Activated CD4-positive, alpha-beta T cell treated with anti-CD3 and anti-CD28 coated beads, Interleukin-2, amount 10 ng/mL, durations not matched to agents 7 days and 5 days (primary cell): ENCODE measurements at places on chromosomes 7 and 10. TPM values are rescaled to one million over a fixed set of nuclear protein-coding genes. Genes with fewer than 3 reads are reported as not detected.
A peak's percentile ranks its signal among the peaks of the same experiment; 100 is the strongest.

DNA sequence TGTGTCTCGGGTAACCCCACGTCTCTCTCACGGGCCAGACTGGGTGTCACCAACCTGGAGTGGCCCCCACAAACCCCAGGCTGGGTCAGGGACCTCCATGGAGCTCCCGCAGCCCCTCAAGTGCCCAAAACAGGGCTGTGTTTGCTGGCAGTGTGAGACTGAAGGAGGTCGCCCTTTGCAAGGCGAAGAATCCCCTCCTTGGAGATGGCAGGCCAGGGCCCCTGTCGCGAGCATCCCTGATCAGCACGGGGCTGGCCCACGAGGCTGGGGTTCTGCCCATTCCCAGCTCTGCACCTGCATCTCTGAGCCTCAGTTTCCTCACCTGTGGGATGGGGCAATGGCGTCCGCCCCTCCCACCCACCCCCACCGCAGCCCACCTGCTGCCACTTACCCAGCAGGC is 62.4 kb downstream of the SLC29A4 start:
- peaks cover 3% of the 10 kb centered on the region for H3K4me1 ChIP-seq
- H3K36me3 ChIP-seq, result peaks cover 61% of the 10 kb centered on the region
- H3K27me3 ChIP-seq, result no peaks in the 10 kb centered on the region
- no peak for DNase-seq

PON1 gene
- total RNA-seq, result not detected

OR9A2 gene
- not detected for total RNA-seq

- H3K4me1 ChIP-seq, result peaks cover 14% of the 10 kb centered on the region
- H3K36me3 ChIP-seq, result peaks cover 5% of the 10 kb centered on the region
- H3K4me3 ChIP-seq, result no peak overlapping the region
Observed at GRCh38 chr10:70137135-70137534, 4.5 kb upstream of the AIFM2 start.

DNA sequence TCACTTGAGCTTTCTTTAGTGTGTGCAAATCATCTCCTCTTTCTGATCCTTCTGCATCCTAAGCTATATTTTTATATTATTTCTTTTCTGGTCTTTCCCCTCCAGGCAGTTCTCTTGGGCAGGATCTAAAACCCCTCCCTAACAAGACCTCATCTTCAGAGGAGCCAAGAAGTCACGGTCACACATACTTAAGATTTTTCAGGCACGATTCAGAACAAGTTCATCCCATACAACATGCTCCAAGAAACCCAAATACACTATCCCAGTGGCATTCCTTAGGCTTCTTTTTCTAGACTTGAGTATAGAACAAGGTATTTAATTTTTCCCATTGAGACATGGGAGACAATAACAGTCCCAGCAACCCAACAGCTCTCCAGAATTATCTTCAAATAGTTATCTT is 1251.5 kb downstream of the DNAJB9 start:
- H3K36me3 ChIP-seq, result no peaks in the 10 kb centered on the region
- H3K27ac ChIP-seq, result no peak overlapping the region
- H3K4me1 ChIP-seq, result no peaks in the 10 kb centered on the region
- no peaks in the 10 kb centered on the region for H3K27me3 ChIP-seq
- no peak overlapping the region for H3K4me3 ChIP-seq

MEPCE gene
- total RNA-seq, result 50.5 TPM

PIP gene
- not detected for total RNA-seq

DNA sequence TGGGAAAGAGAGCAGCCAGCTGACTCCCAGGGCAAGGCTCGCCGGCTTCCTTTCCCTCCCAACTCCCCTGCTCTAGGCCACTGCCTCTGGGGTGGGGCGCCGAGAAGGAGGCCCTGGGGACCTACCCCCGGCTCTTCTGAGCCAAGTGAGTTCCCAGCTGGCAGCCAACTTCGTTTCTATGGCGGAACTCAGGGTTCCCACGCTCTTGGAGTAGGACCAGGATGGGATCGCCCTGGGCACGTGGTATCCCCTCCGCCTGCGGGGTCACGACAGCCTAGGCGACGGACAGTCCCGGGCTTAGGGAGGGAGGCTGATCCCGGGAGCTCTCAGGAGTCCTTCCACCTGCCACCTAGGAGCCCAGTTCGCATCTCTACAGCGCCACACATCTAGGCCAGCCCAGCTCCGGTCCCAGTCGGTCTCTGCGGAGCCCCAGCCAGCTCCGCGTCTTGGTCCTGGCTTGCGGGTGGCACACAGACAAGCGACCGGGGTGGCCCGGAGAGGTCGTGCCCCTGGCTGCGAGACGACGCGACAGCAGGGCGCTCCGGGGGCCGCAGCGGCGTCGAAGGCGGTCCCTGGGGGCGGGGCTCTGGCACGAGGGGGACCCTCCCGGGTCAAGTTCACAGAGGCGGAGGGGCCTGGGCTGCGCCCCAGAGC is 20.5 kb upstream of the GATA3 start:
- H3K27ac ChIP-seq, result no peak overlapping the region
- H3K27me3 ChIP-seq, result peaks cover 56% of the 10 kb centered on the region
- no peaks in the 10 kb centered on the region for H3K36me3 ChIP-seq
- peaks cover 22% of the 10 kb centered on the region for H3K4me1 ChIP-seq

CLIP2 gene
- 0.72 TPM for total RNA-seq

DNA sequence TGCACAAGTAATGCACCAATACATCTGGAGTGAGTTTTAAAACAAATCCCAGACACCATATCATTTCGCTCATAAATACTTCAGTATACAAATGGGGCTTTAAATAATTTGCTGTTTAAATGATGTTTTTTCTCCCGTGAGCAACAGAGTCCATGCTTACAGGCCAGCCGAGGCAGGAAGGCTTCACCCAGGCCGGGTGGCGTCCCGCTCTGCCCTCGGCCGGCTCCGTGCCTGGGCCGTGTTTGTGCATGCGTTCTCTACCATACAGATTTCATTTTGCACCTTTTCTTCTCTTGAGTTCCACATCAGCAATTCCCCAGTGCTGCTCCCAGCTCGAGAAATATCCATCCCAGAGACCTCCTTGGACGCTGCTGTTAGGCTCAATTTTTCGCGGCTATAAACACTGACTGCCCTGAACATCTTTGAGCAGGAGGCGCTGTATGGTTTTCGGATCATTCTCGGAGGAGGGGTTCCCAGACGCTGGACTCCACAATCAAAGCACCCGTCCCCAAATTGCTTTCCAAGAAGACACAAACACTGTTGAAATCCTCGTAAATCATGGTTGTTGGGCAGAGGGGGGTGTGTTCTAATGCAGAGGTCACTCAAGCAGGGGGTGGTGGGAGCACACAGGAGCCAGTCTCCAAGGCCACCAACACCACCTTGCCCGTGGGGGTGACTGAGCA is 91.6 kb downstream of the MICALL2 start:
- H3K4me3 ChIP-seq, result no peak overlapping the region
- H3K27ac ChIP-seq, result no peak overlapping the region
- no peak for DNase-seq
- H3K27me3 ChIP-seq, result peaks cover 16% of the 10 kb centered on the region
- H3K4me1 ChIP-seq, result no peaks in the 10 kb centered on the region
- no peaks in the 10 kb centered on the region for H3K36me3 ChIP-seq

HECW1 gene
- not detected for total RNA-seq

DNA sequence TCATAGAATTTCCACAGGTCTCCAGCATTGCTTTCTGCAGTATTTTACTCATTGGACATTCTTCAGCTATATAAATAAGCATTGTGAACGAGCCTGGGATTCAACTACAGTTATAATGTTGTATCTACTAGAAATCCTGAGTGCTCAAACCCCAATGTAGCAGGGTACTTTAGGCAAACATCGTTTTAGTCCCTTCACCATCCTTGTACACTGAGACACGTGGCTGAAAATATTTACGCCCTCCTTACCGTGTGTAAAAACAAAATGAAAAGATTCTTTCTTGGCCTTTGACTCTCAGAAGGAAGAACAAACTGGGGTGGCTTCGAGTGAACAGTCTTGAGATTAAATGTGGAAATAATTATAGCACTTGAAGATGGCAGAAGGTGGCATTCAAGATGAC is 25.2 kb downstream of the CDK6 start:
- no peak for DNase-seq
- no peak overlapping the region for H3K4me3 ChIP-seq
- H3K27ac ChIP-seq, result no peak overlapping the region
- H3K27me3 ChIP-seq, result no peaks in the 10 kb centered on the region
- peaks cover 52% of the 10 kb centered on the region for H3K36me3 ChIP-seq
- peaks cover 79% of the 10 kb centered on the region for H3K4me1 ChIP-seq

GRCh38 chr7:101180130-101180755 is at the start of gene NAT16:
NAT16 (minus strand) TSS chr7:101180293; CDS start chr7:101174807, 5,486 bp downstream.
- H3K36me3 ChIP-seq, result no peaks in the 10 kb centered on the region
- no peak for DNase-seq
- no peak within 1 kb of the TSS for H3K4me3 ChIP-seq

- no peaks in the 10 kb centered on the region for H3K27me3 ChIP-seq
- no peak overlapping the region for H3K27ac ChIP-seq
- no peaks in the 10 kb centered on the region for H3K4me1 ChIP-seq
- H3K36me3 ChIP-seq, result no peaks in the 10 kb centered on the region
Observed at GRCh38 chr7:152480664-152481063, 44.9 kb upstream of the KMT2C start.

DNA sequence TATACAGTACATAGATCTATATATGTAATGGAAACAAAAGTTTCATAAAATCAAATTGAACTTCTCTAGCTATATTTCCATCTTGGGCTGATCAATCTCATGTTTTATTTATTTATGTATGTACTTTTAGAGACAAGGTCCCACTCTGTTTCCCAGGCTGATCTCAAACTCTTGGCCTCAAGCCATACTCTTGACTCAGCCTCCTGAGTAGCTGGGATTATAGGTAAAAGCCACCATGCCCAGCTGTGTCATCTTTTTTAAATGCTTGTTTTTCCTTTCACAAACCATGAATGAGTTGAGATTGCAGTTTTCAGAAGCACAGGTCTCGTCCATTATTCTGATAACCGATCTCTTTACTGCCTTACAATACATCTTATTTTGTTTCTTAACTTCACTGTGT is 400.9 kb downstream of the KCNMA1 start:
- H3K4me3 ChIP-seq, result no peak overlapping the region
- DNase-seq, result no peak
- no peaks in the 10 kb centered on the region for H3K36me3 ChIP-seq
- no peaks in the 10 kb centered on the region for H3K27me3 ChIP-seq
- no peak overlapping the region for H3K27ac ChIP-seq
- no peaks in the 10 kb centered on the region for H3K4me1 ChIP-seq

LIPF gene
- not detected for total RNA-seq

ADCK2 gene
- total RNA-seq, result 25.8 TPM

DNA sequence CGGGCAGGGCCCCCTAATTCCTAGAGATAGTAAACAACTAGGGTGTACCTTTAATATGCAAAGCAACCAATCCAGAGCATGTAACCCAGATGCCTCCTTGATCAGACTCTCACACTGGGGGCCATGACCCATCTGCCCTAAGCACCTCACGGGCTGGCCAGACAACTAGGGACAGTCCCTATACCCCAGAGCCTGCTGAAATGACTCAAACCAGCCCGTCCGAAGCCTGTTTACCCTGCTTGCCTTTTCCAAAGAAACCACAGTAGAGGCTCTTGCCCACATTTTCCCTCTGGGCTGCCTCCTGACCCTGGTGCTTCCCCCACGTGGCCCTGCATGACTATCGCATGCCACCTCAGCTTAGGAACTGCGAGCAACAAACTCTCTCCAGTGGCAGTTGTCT is 46.2 kb downstream of the RGS10 start:
- H3K4me3 ChIP-seq, result no peak overlapping the region
- peaks cover 40% of the 10 kb centered on the region for H3K36me3 ChIP-seq
- peak; percentile 39 for DNase-seq
- H3K27me3 ChIP-seq, result no peaks in the 10 kb centered on the region

DNA sequence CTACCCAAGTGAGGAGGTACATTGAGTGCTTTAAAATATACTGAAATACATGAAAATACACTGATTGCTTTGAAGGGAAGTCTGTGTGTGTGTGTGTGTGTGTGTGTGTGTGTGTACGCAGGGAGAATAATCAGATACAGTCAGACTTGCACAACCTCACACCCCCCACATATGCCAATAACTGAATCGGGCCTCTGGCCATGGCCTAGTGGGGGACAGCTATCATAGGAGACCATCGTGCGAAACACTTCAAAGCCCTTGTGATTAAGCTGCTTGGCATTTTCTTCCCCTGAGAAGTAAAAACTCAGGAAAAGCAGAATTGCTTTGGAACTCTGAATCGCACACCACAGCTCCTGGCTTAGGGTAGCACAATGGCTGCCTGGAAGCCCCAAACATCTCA is 135.1 kb downstream of the C10orf105 start:
- no peaks in the 10 kb centered on the region for H3K27me3 ChIP-seq
- H3K36me3 ChIP-seq, result no peaks in the 10 kb centered on the region
- H3K4me1 ChIP-seq, result no peaks in the 10 kb centered on the region
- no peak overlapping the region for H3K27ac ChIP-seq
- no peak for DNase-seq

BPGM gene
- 15.5 TPM for total RNA-seq

- H3K36me3 ChIP-seq, result no peaks in the 10 kb centered on the region
- peaks cover 18% of the 10 kb centered on the region for H3K4me1 ChIP-seq
- no peak for DNase-seq
- no peak overlapping the region for H3K4me3 ChIP-seq
- peaks cover 8% of the 10 kb centered on the region for H3K27me3 ChIP-seq
Observed at GRCh38 chr10:118110750-118111149, 64.0 kb upstream of the RAB11FIP2 start.

GRCh38 chr10:20975236-20975635 is 78.1 kb upstream of the NEBL start:
- no peaks in the 10 kb centered on the region for H3K36me3 ChIP-seq
- DNase-seq, result no peak
- H3K27me3 ChIP-seq, result no peaks in the 10 kb centered on the region

DNA sequence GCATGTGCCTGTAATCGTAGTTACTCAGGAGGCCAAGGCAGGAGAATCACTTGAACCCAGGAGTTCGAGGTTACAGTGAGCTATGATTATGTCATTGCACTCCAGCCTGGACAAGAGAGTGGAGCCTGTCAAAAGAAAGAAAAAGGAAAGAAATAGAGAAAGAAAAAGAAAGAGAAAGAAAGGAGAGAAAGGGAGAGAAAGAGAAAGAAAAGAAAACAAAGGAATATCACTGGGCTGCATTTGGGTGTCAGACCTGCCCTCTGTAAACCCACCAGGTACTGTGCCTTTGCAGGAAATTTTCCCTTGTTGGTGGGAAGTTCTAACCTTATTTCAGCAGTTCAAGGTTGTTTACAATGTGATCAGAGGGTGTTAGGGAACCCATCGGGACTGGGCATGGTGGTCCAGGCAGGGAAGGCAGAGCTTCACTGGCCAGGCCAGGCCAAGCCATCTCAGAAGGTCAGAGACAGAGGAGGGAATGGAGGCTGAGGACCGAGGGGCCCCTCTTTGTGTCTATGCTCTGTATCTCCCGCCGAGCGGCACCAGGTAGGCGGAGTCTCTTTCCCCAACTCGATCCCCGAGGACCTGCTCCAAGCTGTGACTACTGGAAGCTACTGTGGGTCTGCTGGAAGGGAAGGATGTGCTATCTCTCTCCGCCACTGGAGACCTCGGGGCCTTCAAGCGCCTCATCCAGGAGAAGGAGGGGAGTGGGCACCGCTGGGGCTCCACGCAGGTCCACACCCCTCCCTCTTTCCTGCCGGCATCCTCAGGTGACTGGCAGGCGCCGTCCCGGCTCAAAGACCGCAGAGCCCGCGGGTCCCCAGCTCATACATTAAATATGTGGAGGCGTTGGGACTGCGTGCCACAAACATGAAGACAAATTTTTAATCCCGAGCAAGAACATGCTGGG is 15.2 kb upstream of the KAZALD1 start:
- no peak for DNase-seq
- H3K27me3 ChIP-seq, result peaks cover 65% of the 10 kb centered on the region
- no peak overlapping the region for H3K4me3 ChIP-seq
- H3K27ac ChIP-seq, result no peak overlapping the region
- H3K4me1 ChIP-seq, result peaks cover 39% of the 10 kb centered on the region
- peaks cover 1% of the 10 kb centered on the region for H3K36me3 ChIP-seq

CARD11 gene
- 160 TPM for total RNA-seq

- H3K27ac ChIP-seq, result no peak overlapping the region
- DNase-seq, result no peak
- no peak overlapping the region for H3K4me3 ChIP-seq
Observed at GRCh38 chr10:13139676-13140075, 21.7 kb upstream of the MCM10 start.
